NCI-H524 (cell line): ENCODE measurements at places on chromosomes 1 and 21.

- no peak for DNase-seq
Observed at GRCh38 chr1:225749706-225750105, 27.9 kb upstream of the SRP9 start.

DNA sequence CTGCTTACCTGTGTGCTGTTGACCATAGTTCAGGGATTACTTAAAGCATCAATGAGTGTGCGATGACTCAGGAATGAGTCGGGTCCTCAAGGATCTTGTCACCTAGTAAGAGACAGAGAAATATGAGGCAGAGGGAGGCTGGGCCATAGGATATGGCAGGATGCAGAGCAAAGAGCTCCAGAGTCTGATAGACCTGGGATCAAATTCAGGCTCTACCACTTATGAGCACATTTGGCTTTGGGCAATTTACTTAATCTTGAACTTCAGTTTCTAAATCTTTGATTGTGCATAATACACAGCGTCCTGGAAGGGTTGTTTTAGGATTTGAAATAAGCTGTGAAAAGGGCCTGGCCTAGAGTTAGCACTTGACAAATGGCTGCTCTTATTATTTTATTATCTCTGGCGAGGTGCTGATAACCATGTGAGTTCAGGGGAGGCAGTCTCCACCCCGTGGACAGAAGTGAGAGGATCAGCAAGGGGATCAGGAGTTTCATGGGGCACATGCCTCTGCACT, 94.5 kb downstream of the ROR1 start:
- DNase-seq = no peak

GRCh38 chr1:1122981-1123480, 7.1 kb upstream of the C1orf159 start:
- DNase-seq = no peak

DNA sequence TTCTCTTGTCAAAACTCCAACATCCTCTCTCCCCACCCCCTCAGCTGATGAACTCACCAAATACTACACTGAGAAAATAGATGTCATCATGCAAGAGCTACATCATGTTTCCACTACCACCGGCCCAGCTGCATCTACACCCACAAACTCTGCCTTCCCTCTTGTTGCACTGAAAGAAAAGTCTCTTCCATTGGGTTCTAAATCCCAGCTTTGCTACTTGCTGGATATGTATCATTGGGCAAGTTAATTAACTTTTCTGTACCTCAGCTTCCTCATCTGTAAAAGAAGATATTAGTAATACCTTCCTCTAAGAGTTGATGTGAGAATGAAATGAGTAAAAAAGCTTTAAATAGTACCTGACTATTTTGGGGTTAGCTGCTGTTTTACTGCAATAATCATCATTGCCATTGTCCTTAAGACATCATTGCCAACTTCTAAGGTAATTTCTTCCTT, 108.6 kb downstream of the OLFML2B start:
- no peak for DNase-seq

DNA sequence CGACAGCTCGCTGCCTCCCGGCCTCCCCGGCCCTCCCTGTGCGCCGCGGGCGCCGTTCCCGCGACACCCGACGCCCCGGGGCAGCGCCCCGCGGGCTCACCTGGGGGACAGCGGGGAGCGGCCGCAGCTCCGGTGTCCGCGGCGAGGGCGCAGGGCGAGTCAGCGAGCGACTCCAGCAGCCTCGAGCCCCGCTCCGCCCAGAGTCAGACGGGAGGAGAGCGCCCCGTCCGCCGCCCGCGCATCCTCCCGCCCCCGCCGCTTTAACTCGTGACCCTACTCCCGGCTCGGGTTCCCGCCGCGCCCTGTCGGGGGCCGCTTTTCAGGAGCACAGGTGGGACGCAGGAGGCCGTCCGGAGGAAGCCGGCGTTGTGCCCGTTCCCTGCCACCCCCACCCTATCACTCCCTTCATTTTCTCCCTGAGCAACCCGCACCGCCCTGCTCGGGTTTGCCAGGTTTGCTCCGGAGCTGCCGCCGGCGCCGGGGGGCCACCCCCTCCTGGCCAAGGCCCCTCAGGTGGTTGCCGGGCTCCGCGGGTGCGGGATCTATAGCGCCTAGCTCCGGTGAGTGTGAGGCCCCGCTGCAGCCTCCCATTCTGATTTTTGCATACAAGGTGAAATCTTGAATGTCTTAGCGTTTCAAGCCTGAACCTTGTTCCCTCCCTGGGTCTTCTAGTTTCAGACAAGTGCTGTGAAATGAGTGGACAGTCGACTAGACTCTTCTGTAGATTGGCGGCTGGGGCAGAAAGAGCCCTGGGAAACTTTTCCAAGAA, at the start of gene MCOLN3:
TSS of gene MCOLN3 (minus strand) at position 205 of the 769 bp plus-strand sequence. CDS start 3,140 bp downstream, outside the sequence.
- DNase-seq = peak; percentile 23

DNA sequence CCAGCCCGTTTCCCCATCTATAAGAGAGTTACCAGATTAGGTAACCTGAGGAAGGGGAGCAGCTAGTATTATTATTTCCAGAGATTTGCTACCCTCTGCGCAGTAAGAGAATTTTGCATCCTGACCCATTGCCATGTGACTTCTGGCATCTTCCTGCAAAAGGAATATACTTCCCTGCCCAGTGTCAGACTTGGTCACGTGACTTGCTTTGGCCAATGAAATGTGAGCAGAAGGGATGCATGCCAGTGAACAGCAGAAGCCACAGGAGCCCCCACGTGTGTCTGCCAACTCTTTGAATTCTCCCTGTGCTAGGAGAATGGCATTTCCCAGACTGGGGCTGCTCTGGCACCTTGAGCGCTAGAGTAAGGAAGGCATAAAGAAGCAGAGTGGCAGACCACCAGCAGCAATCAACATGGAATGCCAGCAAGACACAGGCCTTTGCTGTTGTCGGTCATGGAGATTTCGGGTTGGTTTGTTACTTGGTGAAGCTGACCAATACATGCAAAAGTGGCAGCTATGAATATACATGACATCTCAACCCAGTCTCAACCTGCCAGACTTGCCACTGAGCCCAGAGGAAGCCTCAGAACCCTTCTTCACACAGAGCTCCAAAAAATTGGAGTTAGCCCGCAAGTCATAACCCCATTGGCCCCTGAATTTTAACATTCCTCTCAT, 26.4 kb upstream of the SDHB start:
- no peak for DNase-seq

- no peak for DNase-seq
Observed at GRCh38 chr21:38531039-38531541, 32.8 kb upstream of the ERG start.

GRCh38 chr1:179329862-179330261, 35.9 kb upstream of the AXDND1 start:
- no peak for DNase-seq

DNA sequence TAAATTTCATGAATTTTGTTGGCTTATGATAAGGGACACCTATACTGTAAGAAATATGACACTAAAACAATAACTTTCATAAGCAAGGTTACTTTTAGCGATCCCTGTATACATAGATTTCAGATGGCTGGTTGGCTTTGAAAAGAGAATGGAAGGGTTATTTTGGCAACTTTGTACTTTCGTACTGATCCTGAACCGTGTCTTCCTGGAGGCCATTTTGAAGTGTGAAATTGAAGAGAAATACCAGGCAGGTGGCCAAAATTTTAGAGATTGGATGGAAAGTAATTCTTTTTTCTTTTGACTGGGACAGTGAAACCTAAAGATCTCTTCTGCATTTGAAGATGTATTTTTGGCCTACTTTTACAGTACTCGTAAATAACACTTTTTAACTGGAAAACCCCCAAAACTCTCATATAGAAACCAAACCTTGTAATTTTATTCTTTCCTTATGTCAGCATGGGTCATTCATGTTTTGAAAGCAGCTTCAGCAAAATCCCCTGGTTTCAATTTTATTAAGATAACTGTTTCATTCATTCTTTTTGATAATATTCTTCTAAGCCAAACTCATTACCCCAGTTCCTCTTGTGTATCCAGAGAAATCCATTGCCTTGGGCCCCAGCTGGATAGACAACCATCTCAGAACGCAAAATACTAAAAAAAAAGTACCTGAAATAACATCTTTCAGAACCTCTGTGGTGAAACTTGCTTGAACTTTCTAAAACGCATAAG, 38.4 kb upstream of the ZNF281 start:
- no peak for DNase-seq

DNA sequence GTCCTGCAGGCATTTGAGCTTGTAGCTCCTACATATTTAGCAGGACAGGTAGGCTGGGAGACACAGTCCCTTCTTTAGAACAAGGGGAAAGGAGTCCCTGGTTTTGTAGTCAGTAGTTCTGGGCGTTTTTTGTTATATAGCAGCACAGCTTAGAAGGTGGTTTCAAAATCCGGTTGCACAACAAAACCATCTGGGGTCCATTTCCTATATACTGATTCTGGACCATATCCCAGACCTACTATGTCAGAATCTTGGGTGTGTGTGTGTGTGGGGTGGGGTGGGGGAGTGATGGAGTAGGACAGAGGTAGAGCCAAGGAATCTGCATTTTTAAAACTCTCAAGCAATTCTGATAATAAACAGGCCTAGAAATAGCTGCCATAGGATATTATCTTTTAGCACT, 21.6 kb downstream of the METTL13 start:
- DNase-seq = no peak

- DNase-seq = no peak
Observed at GRCh38 chr1:205947024-205947423, 3.8 kb upstream of the SLC26A9 start.

GRCh38 chr21:7917729-7918128, 2603.7 kb upstream of the TPTE start:
- DNase-seq = no peak

DNA sequence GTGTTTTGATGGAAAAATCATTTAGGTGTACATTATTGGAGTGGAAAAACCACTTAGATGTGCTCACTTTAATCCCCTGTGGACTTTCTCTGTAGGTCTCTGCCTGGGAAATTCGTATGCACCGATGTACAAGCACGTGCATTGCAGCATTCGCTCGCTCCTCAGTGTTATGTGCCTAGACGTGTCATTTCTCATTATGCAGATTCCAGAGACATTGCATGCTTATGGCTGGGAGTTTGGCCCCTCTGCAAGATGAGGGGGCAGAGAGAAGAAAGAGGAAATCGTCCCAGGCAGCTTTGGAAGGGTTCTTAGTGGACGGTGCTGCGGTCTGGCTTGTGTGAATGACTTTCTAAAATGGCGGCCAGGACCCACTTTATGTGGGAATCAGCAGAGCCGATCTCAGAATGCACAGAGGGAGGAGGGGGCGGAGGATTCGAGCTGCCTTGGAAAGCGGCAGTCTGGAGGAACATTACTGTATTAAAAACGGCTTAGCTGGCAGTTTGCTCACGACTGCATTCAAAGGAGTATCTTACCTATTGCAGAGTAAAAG, 2.3 kb downstream of the SPEN start:
- DNase-seq = peak; percentile 88

- DNase-seq = no peak
Observed at GRCh38 chr1:55869065-55869464, 653.9 kb upstream of the USP24 start.

- DNase-seq = no peak
Observed at GRCh38 chr1:10890491-10891071, 94.1 kb upstream of the CASZ1 start.

DNA sequence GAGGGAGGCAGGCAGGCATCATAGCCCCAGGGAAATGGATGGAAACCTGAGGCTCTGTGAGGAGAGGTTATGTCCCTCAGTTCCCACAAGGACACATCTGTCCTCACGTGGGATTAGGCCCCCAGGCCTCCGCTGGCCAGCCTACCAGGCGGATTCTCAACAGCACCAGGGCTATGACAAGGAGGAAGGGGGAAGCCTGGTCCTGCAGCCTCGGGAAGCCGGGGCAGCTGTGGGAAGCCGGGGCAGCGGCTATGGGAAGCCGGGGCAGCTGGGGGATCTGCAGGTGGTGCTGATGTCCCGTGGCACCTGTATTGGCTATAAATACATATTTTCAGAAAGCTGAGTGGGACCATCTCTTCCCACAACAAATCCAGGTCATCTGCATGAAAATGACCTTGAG, 19.7 kb downstream of the BSND start:
- no peak for DNase-seq

DNA sequence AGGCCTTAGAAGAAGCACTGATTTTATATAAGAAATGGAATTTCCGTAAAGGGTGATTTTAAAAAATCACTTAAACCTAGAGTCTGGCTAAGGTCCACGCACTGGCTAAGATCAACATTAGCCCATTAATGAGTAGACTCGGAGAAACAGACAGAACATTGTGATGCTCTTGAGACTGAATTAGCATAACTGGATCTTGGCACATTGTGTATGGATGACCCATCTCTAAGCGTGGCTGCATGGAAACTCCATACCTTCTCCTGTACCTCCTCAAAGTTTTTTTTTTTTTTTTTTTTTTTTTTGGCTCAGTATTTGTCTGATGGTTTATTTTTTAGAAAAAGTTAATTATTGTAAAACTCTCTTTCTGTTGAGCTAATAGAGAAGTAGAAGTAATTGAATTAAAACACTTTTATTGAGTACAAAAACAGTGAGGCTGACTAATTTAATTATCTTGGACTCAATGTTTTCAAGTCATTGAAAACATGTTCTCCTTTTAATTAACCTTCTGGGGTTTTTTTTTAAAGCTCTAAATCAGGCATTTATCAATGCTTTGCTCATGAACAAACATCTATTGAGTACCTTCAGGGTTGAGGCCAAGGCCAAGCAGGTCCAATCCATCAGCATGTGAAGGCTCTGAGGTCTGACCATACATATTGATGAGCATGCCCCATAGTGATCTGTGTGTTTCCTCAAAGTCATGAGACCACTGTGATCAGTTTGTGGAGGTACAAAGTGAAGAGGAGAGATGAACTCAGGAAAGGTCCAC, 74.0 kb downstream of the TLR5 start:
- no peak for DNase-seq

GRCh38 chr1:229156872-229157271, 114.0 kb upstream of the RAB4A start:
- peak; percentile 66 for DNase-seq

- peak; percentile 26 for DNase-seq
Observed at GRCh38 chr1:91761295-91761721, 124.6 kb downstream of the TGFBR3 start.

GRCh38 chr1:172376431-172376830, 44.1 kb upstream of the C1orf105 start:
- DNase-seq = no peak

GRCh38 chr21:45944601-45945000, 37.0 kb upstream of the COL6A1 start:
- DNase-seq = no peak

DNA sequence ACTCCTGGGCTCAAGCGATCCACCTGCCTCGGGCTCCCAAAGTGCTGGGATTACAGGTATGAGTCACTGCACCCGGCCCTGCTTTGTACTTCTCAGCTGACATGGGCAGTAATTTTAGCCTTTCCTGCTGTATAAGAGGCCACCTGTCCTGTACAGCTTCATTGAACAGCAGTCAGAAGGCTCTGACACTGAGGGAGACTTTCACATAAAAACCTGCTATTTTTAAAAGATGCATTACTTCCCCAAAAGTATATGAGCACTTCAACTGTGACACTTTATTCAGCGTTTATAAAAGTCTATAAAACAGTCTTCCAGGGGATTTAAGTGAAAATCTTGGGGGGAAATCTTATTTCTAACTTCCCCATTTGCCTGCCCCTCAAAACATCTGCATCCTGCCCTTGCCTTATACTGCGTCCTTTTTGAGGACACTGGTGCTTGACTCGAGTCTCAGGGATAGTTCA, 17.6 kb downstream of the RNU5D-1 start:
- peak; percentile 45 for DNase-seq

GRCh38 chr1:177848577-177848976, 121.3 kb downstream of the SEC16B start:
- no peak for DNase-seq

- no peak for DNase-seq
Observed at GRCh38 chr1:200452850-200453552, 43.2 kb upstream of the ZNF281 start.
